ENCODE measurements at places on chromosomes 5 and 9.

DNA sequence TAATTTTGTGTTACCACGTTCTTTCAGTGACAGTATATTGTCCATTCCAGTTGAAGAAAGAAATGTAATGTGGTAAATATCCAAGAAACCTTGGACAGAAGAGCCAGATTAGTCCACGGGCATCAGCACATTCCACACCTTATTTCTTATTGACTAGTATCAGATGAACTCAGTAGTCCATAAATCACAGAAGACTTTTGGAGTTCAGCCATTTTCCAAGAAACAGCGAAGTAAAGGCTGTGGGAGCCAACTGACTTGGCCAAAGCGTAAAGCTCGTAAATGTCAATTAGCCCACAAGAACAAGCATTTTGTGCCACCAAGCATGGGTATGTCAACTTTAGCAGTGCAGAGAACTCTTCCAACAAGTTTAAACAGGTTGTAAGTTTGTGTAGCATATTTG, 60.2 kb upstream of the STARD4 start:
- no peak for DNase-seq

GRCh38 chr5:168407211-168407610, 79.1 kb upstream of the RARS1 start:
- no peak for DNase-seq

DNA sequence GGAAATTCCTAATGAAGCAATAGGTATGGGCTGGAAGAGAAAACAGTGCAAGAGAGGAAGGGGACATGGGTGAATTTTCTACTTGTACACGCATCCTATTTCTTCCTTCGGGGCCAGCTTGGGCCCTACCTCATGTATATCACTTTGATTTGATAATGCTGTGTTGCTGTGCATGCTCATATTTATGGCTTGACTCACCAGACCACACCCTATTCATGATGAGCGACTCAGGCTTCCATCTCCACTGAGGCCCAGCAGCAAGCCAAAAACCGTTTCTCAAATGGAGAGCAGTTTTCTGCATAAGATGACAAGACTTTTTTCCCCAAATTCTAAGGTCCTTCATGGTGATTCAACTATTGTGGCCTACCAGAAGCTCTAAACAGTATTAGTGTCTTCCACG, 2039.1 kb upstream of the CDH9 start:
- no peak for DNase-seq

- DNase-seq: no peak
These were observed 128.0 kb downstream of the SLC1A3 start for GRCh38 chr5:36734422-36734821.

DNA sequence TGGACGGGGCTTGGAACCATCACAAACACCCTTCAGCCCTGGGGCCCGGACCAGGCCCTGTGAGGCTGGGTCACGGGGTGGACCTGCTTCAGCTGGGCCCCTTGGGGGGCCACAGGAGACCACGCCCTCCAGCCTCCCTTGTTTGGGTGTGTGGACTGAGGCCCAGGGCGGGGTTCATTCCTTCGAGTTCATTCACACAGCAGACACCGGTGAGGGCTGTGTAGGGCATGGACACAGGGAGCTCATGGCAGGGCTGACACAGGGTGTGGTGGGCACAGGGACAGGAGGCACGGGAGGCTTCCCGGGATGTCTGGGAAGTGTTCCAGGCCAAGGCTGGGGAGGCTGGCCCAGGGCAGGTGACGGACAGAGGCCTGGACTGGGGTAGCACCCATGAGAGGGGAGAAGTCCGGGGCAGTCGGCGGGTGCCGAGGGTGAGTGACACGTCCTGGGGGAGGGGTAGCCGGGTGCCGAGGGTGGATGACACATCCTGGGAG, 8.9 kb downstream of the DNLZ start:
- no peak for DNase-seq

- peak; percentile 9 for DNase-seq
These were observed 39.9 kb downstream of the MOCS2 start for GRCh38 chr5:53069626-53070025.

DNA sequence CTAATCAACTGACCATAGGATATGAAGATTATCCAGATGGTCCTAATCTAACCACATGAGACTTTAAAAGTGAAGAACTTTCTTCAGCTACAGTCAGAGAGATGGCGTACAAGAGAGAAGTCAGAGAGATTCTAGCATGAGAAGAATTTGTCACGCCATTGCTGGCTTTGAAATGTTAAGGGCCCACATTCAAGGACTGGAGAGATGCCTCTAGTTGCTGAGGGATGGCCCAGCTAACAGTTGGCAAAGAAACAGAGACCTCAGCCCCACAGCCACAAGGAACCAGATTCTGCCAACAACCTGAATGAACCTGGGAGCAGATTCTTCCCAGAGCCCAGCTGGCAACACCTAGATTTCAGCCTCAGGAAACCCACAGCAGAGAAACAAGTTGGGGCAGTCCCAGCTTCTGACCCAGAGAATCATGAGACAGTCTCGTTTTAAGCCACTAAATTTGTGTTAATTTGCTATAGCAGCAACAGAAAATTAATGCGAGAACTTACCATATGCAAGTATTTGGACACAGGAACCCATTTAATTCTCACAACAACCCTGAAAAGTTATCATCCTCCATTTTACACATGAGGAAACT, 132.0 kb downstream of the MLLT3 start:
- no peak for DNase-seq

- DNase-seq: no peak
These were observed 5.0 kb downstream of the GBGT1 start for GRCh38 chr9:133158695-133159094.

- no peak for DNase-seq
These were observed 73.4 kb downstream of the KIAA0825 start for GRCh38 chr5:94544875-94545547.

GRCh38 chr5:169895926-169896325, 84.4 kb downstream of the INSYN2B start:
- DNase-seq: no peak

DNA sequence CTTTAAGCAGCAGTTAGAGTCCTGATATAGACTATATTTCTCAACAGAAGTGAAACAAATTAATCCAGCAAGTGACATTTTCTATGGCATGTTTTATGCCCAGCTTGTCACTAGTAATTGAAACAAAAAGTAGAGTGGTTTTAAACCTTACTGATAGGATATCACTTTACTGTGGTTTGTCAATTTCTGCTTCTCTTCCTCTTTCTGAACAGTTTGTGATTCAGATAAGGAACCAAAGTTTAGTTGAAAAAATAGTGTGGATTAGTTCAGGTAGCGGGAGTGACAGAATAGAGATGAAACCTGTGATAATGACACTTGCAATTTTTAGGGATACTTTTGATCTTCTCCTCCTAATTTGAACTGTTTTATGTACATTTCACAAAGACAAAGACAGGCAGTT, 485.7 kb upstream of the EDIL3 start:
- DNase-seq: no peak

DNA sequence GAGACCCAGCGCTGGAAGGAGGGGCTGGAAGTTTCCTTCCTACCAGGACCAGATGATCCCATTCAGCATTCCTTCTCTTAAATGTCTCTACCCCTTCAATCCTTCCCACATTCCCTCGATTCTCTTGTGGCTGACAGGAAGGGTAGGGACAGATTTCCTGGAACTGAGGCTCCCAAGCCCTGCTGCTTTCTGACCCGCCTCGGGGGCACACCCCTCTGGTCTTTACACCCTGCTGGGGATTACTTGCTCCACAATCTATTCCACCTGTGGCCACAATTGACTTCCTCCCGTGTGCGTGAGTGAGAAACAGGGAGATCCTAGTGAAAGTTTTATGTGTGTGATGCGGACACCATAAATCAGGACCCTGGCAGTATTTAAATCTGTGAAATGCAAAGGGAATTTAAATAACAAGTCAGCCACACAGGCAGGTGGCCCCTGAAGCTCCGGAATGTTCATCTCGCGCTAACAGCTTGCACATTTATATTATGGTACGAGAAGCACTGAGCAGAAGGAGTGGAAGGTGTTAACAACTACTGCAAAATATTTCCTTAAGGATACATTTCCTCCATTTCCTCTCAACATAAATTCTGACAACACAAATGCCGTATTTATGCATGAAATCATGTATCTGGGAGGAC, 237.5 kb downstream of the SLIT3 start:
- no peak for DNase-seq

DNA sequence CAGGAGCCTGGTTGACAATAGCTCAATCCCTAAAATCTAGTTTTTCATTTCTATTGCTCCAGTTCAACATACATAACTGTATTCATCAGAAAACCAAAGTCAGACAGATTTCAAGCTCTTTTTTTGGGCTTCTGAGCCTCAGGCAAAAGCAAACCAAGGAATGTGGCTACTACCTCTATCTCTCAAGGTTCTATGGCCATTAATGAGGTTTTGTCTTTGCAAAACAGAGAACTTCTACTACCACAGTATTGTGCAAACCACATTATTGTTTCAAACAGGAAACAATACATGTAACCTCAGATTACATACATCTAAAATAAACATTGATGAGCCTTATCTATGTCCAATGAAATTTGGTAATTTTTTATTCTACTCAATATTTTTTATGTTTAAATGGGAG, 35.5 kb upstream of the FTMT start:
- DNase-seq: no peak

GRCh38 chr9:135359764-135360163, 119.8 kb upstream of the PPP1R26 start:
- no peak for DNase-seq

GRCh38 chr5:122858451-122858850, 13.0 kb downstream of the SNX24 start:
- DNase-seq: no peak

DNA sequence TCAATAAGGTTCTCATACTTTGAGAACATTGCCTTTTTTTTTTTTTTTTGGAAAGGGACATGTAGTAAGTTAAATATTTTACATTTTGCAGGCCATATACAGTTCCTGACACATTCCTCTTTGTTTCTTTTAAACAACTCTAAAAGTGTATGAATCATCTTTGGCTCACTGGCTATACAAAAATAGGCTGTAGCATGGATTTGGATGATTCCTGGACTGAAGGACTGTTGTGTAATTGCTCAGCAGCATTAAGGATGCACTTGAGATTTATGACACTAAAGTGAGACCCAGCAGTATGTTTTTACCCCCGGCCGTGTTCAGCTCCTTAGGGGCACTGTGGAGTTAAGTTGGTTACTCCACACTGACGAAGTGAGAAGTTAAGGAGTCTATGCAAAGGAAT, 41.3 kb downstream of the VPS13A start:
- no peak for DNase-seq

DNA sequence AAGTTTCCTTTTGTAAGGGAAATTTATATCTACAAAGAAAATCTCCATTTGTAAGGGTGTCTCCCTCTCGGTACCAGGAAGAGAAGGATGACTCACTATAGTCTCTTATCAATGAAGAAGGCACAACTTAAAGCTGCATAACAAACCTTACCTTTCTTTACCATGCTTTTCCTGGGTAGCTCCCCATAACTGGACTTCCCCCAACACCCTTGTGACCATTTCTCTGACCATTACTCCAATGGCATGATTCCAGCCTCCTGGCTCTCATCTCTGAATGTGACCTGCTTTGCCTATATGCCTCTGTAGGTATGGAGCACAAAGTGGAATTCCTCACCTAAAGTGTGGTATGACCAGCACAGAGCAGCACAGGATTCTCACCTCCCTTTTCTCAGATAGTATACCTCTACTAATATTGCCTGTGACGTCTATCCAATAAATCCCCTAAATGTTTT, 62.8 kb downstream of the GNA14 start:
- DNase-seq: no peak

GRCh38 chr9:2872250-2872930, 28.5 kb upstream of the PUM3 start:
- DNase-seq: no peak

DNA sequence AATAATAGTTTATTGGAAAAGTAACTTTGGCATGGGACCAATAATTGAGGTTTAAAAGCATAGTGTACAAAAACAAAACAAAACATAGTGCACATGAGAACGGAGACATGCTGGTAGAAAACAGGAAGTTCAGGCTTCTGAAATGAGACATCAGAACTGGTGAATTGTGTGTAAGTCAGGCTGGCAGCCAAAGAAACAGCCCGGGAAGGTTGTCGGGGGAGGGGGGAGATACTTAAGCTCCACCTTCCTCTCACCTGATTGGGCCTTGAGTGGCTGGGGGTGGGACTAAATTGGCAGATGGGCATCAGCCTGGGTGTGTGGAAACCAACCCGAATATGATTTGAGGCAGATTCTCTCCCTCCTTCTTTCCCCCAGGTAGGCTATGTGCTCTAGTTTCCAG, 256.3 kb downstream of the SMARCA2 start:
- DNase-seq: no peak

DNA sequence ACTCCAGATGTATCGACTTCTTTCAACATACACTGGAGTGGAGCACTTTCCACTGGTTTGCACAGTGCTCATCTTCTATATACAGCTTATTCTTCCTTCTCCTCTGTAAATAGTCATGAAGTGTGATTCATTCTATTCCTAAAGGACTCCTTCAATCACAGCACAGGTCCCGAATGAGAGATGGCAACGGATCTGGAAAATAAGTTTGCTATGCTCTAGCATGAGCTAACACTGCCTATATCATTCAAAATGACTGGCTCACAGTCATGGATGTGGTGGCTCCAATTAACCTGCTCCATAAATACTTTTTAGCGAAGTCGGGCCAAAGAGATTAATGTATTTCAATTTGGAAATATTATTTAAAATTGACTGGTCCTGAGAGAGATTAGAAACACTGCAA, 272.1 kb upstream of the CDH6 start:
- DNase-seq: no peak

GRCh38 chr9:132726576-132727130, 56.4 kb downstream of the GTF3C4 start:
- DNase-seq: no peak
